ENCODE measurements at places on chromosomes 5 and 9.

GRCh38 chr5:158943569-158943968 is 156.1 kb downstream of the EBF1 start:
- no peak for DNase-seq

DNA sequence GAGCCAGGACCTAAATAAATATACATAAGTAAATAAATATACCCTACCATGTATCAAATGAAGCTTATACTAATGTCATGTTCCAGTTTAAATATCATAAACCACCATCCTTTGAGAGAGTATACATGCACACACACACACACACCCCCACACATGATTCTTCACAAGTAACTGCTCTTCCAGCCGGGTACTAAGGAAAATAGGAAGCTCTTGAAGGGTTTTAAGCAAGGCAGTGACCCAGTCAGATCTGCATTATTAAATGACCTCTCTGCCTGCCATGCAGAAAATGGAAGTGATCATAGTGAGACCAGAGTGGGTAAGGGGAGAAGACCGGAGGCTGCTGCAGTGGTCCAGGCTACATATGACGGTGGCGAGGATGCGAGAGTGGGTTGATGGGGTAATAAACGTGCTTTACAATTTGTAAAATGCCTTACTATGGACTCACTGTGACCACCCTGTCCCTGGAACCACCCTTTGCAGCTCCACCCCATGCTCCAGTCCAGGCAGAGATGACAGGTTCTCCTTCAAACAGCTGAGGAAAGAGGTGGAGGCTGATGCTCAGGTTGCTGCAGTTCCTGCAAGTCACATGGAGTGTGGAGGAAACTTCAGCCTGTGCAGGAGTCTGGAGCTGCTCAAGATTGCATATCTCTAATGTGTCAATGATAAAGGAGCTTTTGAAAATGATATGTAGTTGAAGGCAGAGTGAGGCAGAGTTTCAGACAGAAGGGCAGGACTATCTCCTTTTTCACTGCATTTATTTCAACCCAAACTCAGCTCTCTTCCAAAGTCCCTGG is 38.8 kb upstream of the NDFIP1 start:
- DNase-seq: no peak

DNA sequence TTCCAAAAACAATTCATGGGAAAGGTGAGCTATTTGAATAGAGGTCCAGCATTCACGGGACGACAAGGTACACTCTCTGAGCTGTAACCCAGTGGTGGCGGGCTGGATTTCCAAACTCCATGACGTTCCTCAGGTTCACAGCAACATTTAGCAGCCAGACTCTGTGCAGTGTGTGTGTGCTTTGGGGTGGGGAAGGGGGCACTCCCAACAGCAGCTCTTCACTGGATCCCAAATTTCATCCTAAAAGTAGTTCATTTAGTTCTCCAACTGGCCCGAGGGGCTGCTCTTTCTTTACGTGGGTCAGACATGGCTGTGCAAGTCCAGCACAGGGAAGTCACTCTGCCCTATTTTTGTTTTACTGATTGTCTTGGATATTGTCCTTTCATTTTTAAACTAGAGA is 98.0 kb upstream of the IRX2 start:
- no peak for DNase-seq

- DNase-seq: no peak
Observed at GRCh38 chr5:157137691-157138090, 5.0 kb downstream of the MED7 start.

DNA sequence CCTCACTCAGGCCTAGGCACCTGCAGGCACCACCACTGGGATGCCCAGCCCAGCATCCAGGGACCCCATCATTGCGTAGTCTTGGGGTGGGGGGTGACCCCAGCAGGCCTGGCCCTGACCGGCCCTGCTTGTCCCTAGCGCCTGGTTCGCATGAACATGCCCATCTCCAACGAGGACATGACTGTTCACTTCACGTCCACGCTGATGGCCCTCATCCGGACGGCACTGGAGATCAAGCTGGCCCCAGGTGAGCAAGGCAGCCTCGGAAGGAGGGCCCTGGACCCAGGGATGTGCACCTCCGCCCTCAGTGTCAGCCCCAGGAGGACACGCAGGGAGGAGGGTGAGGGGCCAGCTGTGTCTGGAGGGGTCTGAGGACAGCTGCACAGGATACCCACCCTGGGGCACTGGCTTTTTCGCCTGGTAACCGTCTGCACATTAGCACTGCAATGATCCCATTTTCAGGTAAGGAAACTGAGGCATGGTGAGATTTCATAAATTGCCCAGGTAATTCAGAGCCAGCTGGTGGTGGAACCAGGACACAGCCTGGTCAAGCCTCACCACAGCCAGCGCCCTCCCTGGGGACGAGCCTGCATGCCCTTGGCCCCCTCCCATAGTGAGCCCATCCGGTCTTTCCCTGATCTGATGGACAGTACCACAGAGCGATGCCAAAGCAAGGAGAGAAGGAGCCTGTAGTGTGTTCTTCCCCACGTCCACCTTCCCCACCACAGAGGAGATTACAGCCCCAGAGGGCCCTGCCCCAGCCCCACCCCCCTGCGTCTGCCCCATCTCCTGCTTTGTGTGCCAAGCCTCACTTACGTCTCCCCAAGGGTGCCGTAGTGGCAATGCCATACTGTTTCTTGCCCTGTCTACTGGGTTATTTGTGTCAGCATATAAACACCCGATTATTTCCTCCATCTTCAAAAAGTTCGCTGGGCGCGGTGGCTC is 228.3 kb downstream of the CACNA1B start:
- no peak for DNase-seq

All from effector CD8-positive, alpha-beta T cell (primary cell).